ENCODE measurements at places on chromosomes 12 and 14.

DNA sequence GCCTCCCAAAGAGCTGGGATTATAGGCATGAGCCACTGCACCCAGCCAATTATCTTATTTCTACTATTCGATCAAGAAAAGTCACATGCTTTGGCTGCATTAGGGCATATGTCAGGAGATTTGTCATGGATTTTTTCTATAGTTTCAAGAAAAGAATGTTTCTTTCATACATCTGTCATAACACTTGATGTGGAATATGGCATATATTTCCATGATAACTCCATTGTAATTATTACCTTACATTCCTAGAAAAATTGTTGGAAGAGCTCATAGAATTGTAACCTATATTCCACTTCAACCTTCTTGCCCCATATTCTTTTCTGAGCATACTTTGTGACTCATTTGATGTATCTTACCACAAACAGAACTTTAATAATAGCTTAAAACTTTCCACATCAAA is 740.9 kb upstream of the FLRT2 start:
- DNase-seq = no peak

DNA sequence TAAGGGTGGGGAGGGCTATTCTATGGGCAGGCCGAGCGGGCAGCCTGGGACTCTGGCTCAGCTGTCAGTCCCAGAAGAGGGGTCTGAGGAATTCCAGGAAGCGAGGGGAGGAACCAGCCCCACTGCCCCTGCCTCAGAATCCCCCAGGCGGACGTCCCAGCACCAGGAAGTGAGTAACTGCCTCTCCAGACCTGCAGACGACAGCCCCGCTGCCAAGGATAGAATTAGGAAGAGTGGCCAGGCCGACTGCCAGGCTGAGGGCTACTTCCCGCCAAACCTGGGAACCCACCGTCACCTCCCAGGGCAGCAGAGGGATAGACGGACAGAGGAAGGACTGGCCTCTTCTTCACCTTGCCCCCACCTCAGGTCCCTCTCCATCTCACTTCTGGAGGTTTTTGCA is 6.7 kb upstream of the BDKRB2 start:
- no peak for DNase-seq

GRCh38 chr14:23612802-23613201 is 23.4 kb upstream of the DHRS2 start:
- no peak for DNase-seq

GRCh38 chr12:88309546-88309945 is 167.4 kb downstream of the TMTC3 start:
- no peak for DNase-seq

GRCh38 chr14:85315290-85315689 is 214.7 kb upstream of the FLRT2 start:
- no peak for DNase-seq
